ENCODE measurements at places on chromosomes 2 and 18.
A peak's percentile ranks its signal among the peaks of the same experiment; 100 is the strongest.

GRCh38 chr18:50038448-50038847, 156.5 kb downstream of the MYO5B start:
- no peak for DNase-seq

GRCh38 chr2:182047544-182047943, 61.9 kb downstream of the PPP1R1C start:
- no peak for DNase-seq

GRCh38 chr2:46051085-46051484, 246.1 kb upstream of the EPAS1 start:
- no peak for DNase-seq

DNA sequence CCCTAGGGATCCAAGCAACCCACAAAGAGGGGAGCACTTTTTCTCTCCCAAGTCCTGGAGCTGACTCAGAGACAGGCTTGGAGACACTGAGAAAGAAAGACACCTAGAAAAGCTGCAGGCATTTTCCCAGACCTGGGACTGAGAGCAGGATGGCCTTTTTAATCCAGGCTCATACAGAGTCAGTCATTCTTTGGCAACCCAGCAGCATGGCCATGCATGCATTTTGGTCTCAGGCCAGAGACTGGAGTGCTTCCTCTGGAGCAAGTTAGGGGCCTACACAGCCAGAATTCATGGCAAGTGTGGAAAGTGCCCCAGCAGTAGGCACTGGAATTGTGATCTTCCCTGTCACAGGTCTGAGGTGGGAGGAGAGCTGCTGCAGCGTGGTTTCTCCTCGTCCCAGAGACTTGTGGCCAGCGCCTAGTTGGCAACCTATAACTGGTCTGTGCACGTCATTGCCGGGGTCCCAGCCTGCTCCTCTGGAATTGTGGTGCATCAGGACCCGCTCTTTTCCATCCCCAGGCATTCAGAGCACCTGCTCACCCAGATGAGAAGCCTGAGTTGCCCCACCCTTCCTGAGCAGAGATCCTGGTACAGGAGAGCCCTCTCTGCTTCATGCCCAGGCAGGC, 231.9 kb upstream of the RAB6C start:
- no peak for DNase-seq

- DNase-seq = no peak
Observed at GRCh38 chr2:161166538-161167409, 6.5 kb downstream of the TANK start.

DNA sequence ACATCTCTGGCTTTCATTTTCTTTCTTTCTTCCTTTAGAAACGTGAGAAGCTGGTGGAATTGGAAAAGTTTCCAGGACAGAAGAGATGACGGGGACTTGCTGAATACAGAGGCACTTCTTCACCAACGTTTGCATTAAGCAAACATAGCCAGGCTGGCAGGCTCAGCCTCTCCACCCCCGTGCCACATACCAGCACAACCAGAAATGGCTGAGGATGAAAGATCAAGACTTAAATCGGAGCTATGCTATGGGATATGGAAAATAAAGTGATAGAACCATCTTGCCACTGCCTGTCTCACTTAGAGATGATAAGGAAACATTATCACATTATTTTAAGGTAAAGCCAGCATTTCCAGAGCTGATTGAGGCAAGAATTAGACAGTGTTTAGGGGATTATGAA, 483.3 kb downstream of the BCL11A start:
- no peak for DNase-seq

DNA sequence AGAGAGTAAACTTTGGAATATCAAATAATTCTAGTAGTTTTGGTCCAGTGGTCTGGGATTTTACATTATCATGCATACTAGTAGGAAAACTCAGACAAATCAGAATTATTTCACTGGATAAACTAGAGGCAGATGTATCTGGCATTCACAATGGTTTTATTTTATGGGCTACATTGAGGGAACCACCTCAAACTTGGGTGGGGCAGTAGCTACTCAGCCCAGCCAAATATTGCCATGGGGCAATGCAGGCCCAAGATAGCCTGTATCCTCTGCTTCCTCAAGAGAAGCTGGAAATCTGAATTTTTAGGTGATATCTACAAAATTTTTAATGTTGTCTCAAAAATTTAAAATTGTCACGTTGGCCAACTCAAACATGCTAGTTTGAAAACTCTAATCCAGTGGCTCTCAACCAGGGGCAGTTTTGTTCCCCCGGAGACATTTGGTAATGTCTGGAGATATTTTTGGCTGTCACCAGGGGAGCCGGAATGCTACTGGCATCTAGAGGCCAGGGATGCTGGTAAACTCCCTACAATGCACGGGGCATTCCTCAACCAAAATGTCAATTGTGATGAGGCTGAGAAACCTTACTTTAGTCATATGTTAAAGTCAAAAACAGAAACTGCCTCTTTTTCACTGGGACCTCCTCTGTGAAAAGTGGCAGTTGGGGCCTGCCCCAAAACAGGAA, 172.8 kb upstream of the SPRED2 start:
- DNase-seq = no peak

DNA sequence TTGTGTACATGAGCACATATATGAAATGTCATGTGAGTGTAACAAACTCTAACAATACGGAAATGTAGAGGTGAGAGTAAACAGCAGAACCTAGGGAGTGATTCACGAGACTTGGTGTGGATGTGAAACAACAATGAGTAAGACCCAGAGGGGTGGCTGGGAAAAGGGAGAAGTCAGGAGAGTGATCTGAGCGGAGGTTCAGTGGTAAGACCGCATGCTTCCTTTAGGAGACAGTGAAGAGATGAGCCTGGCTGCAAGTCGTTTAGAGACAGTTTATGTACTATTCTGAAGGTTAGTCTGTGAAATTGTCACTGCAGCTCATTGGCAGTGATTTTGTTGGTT, 150.6 kb downstream of the PRPF40A start:
- no peak for DNase-seq

GRCh38 chr2:69147841-69148533, 135.0 kb downstream of the ANTXR1 start:
- no peak for DNase-seq

DNA sequence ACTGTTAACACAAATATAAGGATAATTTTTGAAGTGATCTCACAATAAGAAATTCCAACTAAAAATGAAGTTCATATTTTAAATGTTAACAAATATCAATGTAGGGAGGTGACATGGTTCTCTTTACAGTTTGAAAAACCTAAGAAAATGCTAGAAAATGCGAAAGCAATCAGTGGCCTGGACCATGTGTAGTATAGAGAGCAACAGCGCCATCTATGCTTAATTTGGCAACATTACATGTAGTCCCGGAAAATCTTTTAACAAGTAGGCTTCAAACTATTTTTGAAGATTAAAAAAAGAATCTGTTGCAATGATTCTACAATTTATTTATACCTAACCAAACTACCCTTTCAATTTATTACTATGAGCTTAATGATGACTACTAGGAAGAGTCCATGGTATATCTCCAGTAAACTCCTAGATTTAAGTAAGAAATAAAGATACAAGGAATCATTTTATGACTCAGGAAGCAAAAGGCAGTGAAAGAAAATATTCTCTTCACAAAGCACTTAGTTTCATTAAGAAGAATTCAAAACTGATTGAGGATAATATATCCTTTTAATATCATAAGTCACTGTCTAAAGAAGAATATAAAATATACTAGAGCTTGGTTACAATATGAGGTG, 33.3 kb downstream of the NDUFA10 start:
- peak; percentile 28 for DNase-seq

DNA sequence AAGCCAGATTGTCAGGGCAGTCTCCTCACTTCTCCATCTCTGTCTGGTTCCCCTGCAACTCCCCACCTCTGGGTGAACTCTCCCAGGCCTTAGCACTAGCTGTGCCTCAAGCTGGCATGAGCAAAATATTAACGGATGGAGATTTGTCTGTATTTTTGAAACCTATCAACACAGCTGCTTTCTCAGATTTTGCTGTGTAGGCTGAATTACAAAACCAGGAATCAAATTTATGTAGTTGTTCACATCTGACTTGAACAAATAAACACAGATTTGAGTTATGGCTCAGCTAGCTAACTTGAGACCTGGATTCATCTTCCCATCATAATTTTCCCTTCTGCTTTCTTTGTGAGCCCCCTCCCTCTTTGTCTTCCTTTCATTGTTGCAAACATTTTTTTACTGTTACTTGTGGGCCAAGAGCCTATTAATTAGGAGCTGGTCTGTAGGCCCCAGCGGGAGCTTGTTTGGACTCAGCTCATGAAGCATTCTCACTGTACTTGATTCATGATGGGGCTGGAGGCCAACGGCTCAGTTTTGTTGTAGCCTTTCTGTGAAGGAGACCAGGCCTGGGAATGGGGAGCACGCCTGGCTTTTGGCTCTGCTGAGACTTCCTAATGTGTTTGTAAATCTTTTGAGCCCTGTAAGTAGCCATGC, 164.1 kb upstream of the GATA6 start:
- no peak for DNase-seq

- no peak for DNase-seq
Observed at GRCh38 chr2:23526114-23526513, 141.1 kb downstream of the KLHL29 start.

GRCh38 chr18:22174341-22175145, 5.2 kb downstream of the GATA6 start:
- no peak for DNase-seq

DNA sequence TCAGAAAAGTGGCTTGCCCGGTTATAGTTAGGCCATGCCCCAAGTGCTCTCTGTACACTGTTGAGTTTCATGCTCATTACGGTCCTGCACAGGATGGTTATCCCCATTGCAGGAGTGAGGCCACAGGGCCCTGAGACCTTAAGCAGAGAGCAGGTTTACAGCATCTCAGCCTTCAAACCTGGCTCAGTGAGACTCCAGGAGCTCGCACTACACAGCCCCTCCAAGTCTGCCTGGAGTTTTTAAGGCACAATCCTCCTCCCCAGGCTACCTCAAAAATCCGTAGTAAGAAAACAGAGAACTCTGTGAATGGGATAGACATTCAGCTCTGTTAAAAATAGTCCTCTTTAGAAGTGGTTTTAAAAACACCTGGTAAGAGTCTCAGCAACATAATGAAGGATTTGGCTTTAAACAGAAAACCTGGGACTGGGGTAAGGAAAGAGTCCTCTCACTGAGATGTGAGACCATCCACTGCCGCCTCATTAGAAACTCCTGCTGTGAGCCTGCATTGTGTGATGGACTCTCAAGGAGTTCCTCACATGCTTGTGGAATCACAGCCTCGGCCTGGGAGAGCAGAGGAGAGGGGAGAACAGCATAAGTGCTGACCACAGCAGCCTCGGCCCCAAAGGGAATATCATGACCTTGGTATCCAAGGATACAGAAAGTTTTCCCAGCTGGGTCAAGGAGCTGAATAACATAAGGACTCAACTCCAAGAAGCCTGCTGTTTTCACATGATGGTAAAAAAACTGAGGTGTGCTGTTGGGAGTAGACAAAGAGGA, 214.8 kb downstream of the ATAD2B start:
- no peak for DNase-seq

GRCh38 chr2:110815938-110816337, 83.6 kb downstream of the ACOXL start:
- DNase-seq = no peak

All from HAP-1 (cell line).